ENCODE measurements at places on chromosomes 16 and 17.
A peak's percentile ranks its signal among the peaks of the same experiment; 100 is the strongest.

DNA sequence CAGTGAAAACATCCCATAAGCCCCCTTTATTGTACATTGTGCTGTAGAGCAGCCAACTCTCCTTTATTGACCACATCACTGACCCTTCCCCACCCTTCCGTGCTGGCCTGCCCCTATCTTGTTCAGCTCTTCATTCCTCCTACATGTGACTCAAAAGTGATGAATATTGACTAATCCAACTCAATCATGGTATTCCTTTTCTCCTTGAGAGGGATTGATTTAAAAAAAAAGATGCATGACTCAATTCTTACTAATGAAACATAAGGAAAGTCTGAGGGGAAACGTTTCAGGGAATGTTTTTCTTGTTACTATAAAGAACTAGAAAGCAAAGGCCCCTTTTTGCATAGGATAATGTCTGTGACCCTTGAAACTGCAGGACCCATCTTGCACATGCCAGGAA lies 125.2 kb upstream of the SOX9 start:
- no peak for DNase-seq

DNA sequence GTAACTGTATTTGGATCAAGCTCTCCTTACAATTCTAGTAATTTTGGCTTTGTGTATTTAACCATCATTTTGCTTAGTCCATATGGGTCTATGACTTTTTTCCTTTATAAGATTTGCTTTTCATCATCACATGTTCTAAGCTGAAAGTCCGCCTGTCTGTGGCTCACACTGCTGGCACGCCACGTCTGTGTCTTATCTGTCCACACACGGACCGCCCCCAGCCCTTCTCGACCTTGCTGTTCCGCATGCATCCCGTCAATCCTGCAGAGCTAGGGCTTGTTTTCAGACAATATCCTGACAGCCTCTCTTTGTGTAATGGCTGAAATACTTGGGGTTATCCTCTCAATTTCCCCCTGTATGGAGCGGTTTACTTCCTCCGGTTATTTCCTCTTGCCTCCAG lies 8.4 kb upstream of the ALDH3A1 start:
- DNase-seq = no peak

GRCh38 chr16:57388359-57389086 lies 16.0 kb upstream of the CCL17 start:
- DNase-seq = no peak

DNA sequence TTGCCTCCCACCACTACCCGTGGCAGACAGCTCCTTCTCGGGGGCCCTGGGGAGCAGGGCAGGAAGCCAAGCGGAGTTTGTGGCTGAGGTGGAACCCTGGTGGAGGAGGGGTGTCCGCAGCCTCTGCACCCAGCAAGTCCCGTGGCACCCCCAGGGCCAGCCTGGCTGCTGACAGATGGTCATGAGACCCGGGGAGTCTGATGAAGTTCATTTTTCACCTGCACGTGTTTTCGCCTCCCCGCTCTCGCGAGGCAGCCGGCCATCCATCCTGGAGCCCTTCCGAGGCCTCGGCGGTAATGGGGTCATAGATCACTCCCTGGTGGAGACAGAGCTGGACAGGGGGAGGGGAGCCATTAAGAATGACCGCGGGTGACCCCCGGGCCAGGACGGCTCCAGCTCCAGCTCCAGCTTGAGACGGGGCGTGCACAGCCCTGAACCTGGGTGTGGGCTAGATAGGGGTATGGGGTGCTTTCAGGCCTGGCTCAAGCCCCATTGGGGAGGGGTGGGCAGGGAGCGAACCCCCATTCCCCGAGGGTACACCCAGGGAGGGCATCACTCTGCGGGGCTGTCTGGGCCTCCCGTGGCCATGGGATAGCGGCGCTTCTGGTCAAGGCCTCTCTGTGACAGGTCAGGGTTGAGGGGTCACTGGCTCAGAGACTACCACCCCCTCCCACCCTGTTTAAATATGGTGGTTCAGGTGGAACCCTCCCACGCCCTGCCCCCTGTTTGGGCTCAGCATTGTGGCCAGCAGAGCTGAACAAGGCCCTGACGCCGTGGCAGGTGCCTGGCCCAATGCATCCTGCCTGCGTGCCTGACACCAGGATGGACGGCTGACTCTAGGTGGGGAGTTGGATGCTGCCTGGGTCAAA lies 227.4 kb upstream of the GSE1 start:
- no peak for DNase-seq

DNA sequence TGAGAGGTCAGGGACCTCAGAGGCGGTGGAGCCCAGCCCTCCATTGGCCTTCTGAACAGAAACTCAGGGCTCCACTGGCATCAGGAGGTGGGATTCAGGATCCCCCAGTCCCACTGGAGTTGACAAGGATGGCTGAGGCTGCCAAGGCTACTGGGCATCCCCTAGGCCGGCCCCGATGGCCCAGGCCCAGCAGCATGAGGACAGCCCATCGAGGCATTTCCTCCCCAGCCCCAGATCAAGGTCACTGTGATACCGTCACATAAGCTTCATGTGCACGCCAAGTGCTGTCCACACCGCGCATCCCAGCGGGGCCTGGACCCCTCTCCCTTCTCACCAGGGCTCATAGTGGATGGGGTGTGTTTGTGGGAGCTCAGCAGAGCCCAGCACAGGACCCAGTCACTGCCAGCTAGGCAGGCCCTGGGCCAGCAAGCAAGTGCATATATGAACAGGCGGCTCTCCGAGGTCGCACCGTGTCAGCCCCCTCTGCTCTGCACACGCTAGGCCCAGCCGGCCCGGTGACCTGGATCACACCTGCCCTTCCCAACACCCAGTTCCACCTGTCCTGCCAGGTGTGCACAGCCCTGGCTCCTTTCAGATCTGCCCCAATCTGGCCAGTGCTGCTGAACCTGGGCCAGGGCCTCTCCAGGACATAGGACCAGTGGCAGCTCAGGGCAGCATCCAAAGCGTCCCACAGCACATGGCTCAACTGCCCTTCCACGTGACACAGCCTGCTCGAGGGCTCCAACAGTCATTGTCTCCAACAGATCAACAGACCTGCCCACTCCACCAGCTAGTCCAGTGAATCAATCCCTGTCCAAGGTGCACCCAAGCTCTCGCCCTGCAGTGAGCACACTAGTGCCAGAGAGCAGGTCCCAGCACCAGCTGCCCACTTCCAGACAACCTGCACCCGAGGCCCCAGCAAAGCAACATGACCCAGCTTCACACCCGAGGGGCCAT lies 32.8 kb upstream of the RASD1 start:
- DNase-seq = no peak

- DNase-seq = no peak
Measured at GRCh38 chr17:75155191-75155601, 884 bp upstream of the JPT1 start.

GRCh38 chr16:90002759-90003158 lies 16.5 kb downstream of the DBNDD1 start:
- DNase-seq = no peak

DNA sequence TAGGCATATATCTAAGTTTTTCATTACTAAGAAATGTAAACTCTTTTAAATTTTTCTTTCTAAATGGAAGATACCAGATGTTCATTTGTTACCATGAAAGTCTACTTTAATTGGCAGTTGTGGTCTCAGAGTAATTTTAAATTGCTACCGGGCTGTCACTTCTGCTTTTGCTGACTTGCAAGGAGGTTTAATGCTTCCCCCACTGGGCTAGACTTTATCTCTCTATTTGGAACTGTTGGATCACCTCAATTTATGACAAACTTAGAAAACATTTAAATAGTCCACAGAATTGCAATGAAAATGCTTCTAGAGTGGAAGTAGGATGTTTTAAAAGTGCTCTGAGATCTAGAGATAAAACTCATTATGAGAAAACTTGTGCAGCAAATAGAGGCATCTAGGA lies 479.8 kb upstream of the GOT2 start:
- no peak for DNase-seq

DNA sequence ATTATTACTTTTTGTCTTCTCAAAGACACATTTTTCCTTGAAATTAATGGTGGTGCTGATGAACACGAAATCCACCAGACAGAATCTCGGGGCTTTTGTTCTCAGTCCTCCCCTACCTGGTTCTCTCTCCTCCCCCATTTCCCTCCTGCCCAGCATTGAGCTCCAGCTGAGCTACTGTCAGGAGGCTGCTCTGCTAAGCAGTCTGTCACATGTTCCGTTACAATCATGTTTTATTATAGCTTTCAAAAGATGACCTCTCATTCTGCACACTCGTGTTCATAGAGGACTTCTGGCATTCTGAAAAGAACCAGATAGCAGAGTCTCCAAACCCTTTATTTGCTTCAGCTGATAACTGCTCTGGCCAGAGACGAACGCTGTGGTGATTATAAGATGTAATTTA lies 732.5 kb upstream of the RBFOX1 start:
- DNase-seq = no peak

- no peak for DNase-seq
Measured at GRCh38 chr16:8665529-8665928, 8.9 kb upstream of the ABAT start.

GRCh38 chr16:56047307-56048234 lies 143.7 kb upstream of the GNAO1 start:
- no peak for DNase-seq

GRCh38 chr17:45314741-45315647 lies 1.8 kb downstream of the MAP3K14 start:
- no peak for DNase-seq

DNA sequence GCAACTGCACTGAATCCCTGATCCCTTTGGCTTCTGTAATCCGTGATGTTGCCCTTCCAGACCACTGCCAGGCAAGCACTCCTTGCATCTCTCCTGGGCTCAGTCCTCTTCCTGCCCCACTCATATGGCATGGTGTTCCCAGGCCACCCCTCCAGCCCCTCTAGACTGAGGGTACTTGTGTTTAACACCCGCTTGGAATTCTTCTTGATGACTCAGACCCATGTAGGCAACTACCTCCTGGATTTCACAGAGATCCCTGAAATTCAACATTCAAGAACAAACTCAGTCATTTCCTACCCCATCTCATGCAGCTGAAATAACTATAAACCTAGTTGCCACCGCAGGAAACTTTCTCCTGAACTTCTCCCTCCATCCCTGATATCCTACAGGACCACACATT lies 541.9 kb upstream of the CDH11 start:
- DNase-seq = no peak

GRCh38 chr17:68542698-68543463 lies 30.7 kb downstream of the PRKAR1A start:
- no peak for DNase-seq

- no peak for DNase-seq
Measured at GRCh38 chr17:12536472-12536871, 129.2 kb upstream of the MYOCD start.

- no peak for DNase-seq
Measured at GRCh38 chr16:24347556-24347955, 91.4 kb downstream of the CACNG3 start.

- DNase-seq = no peak
Measured at GRCh38 chr17:14940938-14941265, 324.2 kb downstream of the PMP22 start.

- DNase-seq = no peak
Measured at GRCh38 chr17:53724726-53725125, 98.0 kb upstream of the KIF2B start.

- DNase-seq = no peak
Measured at GRCh38 chr16:47916266-47916665, 239.5 kb downstream of the ABCC12 start.

DNA sequence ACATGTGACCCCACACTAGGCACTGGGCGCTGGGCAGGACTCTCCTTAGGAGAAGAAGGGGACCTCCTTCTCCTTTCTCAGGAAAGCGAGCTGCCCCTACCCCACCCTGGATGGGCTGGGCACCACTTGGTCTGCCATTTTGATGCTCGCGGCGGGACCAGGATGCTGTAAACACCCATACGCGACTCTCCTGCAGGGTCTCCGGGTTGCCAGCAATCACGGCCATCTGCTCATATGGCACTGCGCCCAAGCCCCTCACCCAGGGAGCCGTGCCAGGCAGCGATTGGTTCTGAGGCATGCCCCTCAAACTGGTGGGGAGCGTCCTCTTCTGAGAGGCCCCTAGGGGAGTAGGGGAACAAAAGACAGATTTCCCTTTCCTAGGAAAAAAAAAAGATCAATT lies 99.0 kb downstream of the C16orf78 start:
- DNase-seq = peak; percentile 56

GRCh38 chr17:1880851-1881630 lies 51.2 kb downstream of the RPA1 start:
- DNase-seq = no peak

GRCh38 chr16:9039210-9039609 lies 52.2 kb upstream of the HAPSTR1 start:
- DNase-seq = no peak

- DNase-seq = no peak
Measured at GRCh38 chr17:78414178-78415162, 36.0 kb downstream of the PGS1 start.
